ENCODE measurements at places on chromosomes 1 and 21.

- DNase-seq, result peak; percentile 88
These were observed at the start of gene FBXO42 for GRCh38 chr1:16351994-16352841. FBXO42 (minus strand) TSS chr1:16352480; CDS start chr1:16315418, 37,062 bp downstream.

DNA sequence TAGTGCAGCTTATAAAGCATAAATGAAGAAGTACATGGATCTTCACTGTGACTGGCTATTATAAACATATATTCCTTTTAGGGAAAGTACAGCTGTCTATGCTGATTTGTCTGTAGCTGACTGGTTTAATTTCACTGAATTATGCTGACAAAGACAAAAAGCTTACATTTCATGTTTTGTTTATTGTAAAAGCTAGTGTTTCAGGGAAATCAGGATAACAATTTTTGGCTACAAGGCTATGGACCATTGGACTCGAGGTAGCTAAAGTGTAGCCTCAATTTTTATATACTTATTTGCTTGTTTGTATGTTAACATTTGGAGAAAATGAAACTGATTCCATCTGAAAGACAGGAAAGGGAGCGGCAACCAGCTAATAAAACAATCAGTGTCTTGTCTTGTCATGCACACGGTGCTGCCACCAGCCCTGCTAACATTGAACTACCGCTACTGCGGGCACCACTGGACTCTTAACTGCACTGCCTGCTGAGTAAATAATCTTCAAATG, 480.2 kb downstream of the COL11A1 start:
- no peak for DNase-seq

DNA sequence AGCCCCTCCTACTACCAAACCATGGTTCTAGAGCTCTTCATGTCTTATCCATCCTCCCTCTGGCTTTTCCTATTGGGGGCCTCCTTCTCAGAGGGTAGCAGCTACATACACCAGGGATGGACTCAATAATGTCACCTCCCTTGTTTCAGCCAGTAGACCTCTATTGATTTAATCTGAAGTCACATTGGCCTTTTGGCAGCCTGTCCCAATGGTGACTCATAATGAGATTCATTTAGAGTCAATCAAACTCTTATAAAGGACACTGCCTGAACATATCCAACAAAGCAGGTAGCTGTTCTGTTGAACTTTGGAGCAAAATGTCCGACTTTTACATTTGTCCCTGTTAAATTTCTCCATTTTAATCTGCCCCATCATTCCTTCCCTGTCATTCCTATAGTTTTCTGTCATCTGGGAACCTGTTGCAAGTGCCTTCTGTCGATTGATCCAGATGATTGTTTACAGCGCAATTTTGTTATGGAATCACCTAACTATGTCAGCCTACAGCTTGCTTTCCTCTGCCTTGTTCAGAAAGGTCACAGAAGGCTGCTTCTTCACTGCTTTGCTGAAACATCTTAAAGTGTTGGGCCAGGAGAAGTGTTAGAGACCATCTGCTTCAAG, 105.9 kb downstream of the ETS2 start:
- DNase-seq, result no peak

GRCh38 chr1:173064011-173064410, 13.3 kb upstream of the TNFSF18 start:
- DNase-seq, result no peak

GRCh38 chr1:64302194-64302593, 98.8 kb downstream of the UBE2U start:
- DNase-seq, result no peak

GRCh38 chr1:18734461-18735223, 104.0 kb downstream of the PAX7 start:
- no peak for DNase-seq

GRCh38 chr1:110570307-110570706, 35.9 kb downstream of the KCNA2 start:
- no peak for DNase-seq

GRCh38 chr1:157107702-157108101, 8.1 kb upstream of the ETV3L start:
- DNase-seq, result no peak

- no peak for DNase-seq
These were observed 48.7 kb downstream of the RAP1GAP start for GRCh38 chr1:21620496-21620895.

DNA sequence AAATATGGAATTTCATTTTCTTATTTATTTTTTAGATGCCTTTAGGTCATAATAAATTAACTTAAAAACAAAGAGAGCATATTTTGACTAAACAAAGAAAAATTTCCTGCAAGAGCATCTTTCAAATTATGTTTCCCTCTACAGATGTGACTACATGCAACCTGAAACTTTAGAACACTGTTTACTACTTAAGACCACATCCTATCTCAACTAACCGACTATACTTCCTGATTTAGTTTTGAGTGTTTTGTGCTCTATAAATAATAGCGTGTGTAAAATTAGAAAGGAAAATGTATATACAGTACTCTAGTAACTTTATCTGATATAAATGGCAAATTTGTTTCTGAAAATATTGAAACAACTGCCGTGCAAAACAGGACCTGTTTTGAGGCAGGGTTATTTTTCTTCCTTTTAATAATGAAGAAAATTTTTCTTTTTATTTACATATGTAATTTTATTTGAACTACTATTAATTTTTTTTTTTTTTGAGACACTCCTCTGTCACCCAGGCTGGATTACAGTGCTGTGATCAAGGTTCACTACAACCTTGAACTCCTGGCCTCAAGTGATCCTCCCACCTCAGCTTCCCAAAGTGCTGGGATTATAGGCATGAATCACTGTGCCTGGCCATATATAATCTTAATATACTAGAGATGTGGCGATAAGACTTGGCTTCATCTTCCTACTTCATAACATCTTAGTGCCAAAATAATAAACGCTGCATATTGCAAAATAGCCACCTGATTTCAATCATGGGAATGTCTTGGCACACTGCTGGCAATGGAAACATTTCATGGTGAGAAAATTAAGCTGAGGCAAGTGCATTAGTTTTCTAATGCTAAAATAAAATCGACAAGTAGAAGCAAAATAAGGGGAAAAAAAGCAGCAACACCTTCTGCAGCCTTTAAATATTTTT, 12.3 kb downstream of the ZRANB2 start:
- DNase-seq, result no peak

- DNase-seq, result no peak
These were observed 4.2 kb downstream of the MANEAL start for GRCh38 chr1:37797750-37798345.

DNA sequence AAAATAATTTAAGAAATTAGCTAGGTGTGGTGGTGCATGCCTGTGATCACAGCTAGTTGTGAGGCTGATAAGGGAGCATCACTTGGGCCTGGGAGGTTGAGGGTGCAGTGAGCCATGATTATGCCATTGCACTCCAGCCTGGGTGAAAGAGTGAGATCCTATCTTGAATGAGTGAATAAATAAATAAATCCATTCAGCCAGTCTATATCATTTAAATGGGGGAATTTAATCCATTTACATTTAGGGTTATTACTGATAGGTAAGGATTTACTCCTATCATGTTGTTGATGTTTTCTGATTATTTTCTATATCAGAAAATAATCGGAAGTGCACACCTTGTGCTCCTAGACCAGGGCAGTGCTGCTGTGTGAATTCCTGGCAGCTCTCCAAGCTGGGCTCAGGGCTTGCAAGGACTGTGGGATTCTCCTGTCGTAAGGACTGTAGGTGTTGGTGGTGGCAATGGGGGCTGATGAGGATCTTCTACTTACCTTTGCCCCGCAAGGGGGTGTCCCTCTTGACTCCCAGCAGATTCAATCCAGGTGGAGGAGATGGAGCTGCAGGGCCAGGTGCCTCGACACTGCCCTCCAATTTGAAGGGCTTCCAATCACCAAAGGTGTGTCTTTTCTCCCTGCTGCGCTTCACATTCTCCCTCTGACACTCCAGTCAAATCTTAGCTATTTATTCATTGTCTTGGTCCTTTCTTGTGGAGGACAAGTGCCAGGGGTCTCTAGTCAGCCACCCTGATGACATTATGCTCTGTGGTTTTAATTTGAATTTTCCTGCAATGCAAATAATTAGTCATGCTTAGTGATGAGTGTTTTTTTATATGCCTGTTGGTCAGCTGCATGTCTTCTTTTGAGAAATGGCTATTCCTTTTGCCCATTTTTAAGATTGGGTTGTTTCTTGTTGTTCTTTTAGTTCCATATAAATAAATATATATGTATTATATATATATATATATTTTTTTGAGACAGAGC, 14.1 kb upstream of the TRAPPC10 start:
- no peak for DNase-seq

- no peak for DNase-seq
These were observed 36.8 kb downstream of the AHDC1 start for GRCh38 chr1:27567146-27567526.

- no peak for DNase-seq
These were observed 40.9 kb downstream of the LAMC2 start for GRCh38 chr1:183226963-183227362.

GRCh38 chr1:39462074-39462473, 29.4 kb upstream of the BMP8A start:
- DNase-seq, result no peak

All from stimulated activated CD4-positive, alpha-beta T cell treated with anti-CD3 and anti-CD28 coated beads, Interleukin-12 subunit alpha, Interleukin-12 subunit beta, amount 100 ng/mL, for 4 hours (primary cell).